NCI-H1417 treated with DMSO at 0.1 percent for 48 hours (cell line): ENCODE measurements at places on chromosomes 1 and 21.

GRCh38 chr1:214316593-214316992 lies 35.6 kb downstream of the SMYD2 start:
- DNase-seq, result no peak

GRCh38 chr1:228234921-228235320 lies 27.1 kb downstream of the OBSCN start:
- no peak for DNase-seq

- DNase-seq, result no peak
These were observed 48.4 kb upstream of the DNAJC6 start for GRCh38 chr1:65260851-65261473.

GRCh38 chr1:177620636-177621190 lies 349.1 kb downstream of the SEC16B start:
- DNase-seq, result no peak

- DNase-seq, result no peak
These were observed 14.1 kb downstream of the TMEM53 start for GRCh38 chr1:44660176-44660575.

DNA sequence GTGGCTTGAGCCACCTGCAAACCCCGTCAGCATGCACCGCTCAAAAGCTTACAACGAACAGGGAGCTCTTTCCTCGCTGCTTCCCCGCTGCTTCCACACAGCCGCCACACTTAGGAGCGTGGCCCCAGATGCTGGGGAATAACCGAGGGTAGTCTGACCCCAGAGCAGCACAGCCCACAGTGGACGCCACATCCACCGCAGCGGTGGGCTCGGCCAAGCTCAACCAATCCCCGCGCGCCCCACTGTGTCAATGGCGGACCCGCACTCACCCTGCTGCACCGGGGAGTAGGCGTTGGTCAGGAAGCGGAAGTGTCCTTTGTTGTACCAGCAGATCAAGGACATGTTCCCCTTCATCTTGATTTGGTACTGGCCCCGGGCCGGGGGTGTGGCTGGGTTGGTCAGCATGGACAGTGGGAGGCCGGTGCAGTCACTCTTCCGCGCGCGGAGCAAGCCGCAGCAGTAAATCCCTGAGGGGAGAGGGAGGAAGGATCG lies 93.5 kb downstream of the PGBD5 start:
- DNase-seq, result no peak

DNA sequence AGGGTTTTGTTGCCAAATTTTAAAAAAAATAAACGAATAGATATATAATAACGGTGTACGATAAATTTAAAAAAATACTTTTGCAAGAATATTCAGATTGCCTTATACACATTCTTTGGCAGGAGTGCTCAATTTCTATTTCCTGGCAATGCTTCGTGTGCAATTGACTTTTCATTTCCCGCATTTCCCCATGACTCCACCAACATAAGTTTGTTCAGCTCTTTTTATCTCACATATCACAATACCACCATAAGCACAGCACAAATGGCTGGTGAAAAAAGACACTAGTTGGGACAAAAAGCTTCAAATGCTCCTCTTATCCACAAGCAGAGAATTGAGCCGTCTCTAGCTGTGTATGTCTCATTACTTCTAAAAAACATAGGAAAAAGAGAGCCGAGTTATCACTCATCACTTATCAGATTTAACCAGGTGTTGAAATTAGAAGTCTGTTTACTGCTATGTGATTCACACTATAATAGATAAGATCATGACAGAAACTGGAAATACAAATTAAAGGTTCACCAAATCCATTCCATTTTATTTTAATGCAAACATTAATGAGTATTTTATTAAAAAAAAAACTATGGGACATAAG lies 28.9 kb upstream of the RGS1 start:
- no peak for DNase-seq

- peak; percentile 29 for DNase-seq
These were observed 66.8 kb upstream of the RGS7 start for GRCh38 chr1:241423541-241424479.

GRCh38 chr1:234980645-234981396 lies 147.8 kb downstream of the TOMM20 start:
- no peak for DNase-seq

GRCh38 chr1:76865696-76866286 lies 1.5 kb upstream of the ST6GALNAC5 start:
- no peak for DNase-seq

- no peak for DNase-seq
These were observed 97.5 kb downstream of the CASZ1 start for GRCh38 chr1:10698726-10699469.

GRCh38 chr21:17742940-17743592 lies 76.1 kb downstream of the C21orf91 start:
- DNase-seq, result no peak

GRCh38 chr1:22850681-22851080 lies 122.0 kb downstream of the LACTBL1 start:
- no peak for DNase-seq
